Panc1 (cell line): ENCODE measurements at places on chromosomes 5 and 9. TPM values are rescaled to one million over a fixed set of nuclear protein-coding genes. Genes with fewer than 3 reads are reported as not detected.

MYMK gene
- total RNA-seq = not detected

PDE8B gene
- total RNA-seq = 0.62 TPM

GRCh38 chr9:116144555-116144954 is 9.0 kb upstream of the PAPPA start:
- H3K4me3 ChIP-seq = no peak overlapping the region
- H3K36me3 ChIP-seq = no peaks in the 10 kb centered on the region
- DNase-seq = no peak

- H3K4me3 ChIP-seq = no peak overlapping the region
- H3K36me3 ChIP-seq = no peaks in the 10 kb centered on the region
- H3K27me3 ChIP-seq = no peaks in the 10 kb centered on the region
- no peak for DNase-seq
- no peak overlapping the region for H3K27ac ChIP-seq
- no peaks in the 10 kb centered on the region for H3K4me1 ChIP-seq
These were observed 29.8 kb downstream of the DAB2 start for GRCh38 chr5:39394946-39395345.

- H3K27ac ChIP-seq = no peak overlapping the region
- DNase-seq = no peak
- H3K27me3 ChIP-seq = no peaks in the 10 kb centered on the region
- H3K4me1 ChIP-seq = peaks cover 6% of the 10 kb centered on the region; the same call in 1 of the 2 replicates
- no peak overlapping the region for H3K4me3 ChIP-seq
- no peaks in the 10 kb centered on the region for H3K36me3 ChIP-seq
These were observed 22.3 kb upstream of the RNF130 start for GRCh38 chr5:180093651-180094382.

DNA sequence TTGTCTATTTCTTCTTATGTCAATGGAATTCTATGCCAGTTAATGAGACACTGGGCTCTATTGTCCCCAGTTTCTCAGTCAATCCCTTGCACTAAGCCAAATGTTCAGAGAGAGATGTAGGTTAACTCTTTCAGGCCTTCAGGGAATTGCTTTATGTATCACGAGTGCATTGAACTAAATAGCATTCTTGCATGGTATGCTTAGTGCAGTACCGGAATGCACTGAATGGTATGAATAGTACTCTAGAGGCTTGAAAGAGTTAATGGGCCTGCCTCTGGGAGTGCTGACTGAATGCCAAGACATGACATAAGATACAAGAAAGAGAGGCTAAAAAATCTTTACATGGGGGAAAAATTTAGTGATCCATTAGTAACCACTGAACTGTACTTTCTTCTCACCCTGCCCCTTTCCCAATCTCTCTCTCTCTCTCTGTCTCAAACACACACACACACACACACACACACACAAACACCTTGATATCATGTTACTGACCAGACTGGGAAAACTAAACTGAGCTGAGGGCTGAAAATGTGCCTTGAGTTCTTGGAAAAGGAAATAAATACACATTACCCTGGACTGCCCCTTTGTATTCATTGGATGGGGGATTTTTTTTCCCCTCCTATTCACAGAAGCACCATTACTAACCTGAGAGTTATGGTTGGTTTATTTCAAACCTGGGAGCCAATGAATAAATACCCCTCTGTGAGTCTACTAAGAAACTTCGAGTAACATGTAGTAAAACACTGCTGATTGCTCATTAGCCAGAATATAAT is 35.4 kb upstream of the TMC1 start:
- H3K4me1 ChIP-seq = peaks cover 4% of the 10 kb centered on the region; the same call in 1 of the 2 replicates
- peak overlapping the region; percentile 48; the same call in 1 of the 2 replicates for H3K27ac ChIP-seq
